Lower lobe of right lung (tissue), 2 donors: ENCODE measurements at places on chromosomes 1 and 21. TPM values are rescaled to one million over a fixed set of nuclear protein-coding genes. Genes with fewer than 3 reads are reported as not detected.
A peak's percentile ranks its signal among the peaks of the same experiment; 100 is the strongest.

DNA sequence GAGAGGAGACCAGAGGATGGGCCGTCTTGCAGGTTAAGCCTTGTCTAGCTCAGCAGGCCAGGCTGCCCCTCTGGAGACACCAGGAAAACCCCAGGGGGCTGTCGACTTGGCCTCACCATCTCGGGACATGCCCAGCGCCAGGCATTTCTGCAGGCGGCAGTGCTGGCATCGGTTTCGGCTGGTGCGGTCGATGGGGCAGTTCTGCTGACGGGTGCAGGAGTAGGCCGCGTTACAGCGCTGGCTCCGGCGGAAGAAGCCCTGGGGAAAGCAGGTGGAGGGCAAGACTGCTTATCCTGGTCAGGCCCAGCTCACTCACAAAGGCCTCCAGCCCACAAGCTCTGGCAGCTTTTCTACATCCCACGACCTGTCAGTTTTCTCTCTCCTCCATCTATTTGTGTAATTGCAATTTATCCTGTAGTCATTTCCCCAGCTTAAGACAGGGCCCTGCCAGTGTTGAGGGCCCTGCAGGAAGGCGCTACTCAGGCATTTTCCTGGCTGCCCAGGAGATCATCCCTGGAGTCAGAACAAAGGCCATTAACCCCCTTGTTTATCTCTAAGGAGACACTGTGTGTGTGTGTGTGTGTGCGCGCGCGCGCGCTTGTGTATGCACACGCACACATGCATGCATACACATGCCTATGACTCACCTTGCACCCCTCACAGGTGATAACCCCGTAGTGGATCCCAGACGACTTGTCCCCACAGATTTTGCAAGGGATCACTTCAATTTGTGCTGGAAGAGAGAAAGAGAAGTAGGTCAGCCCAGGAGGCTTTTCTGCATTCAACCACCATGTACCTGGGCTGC lies 11.5 kb upstream of the LINGO4 start:
- no peak for DNase-seq

DNA sequence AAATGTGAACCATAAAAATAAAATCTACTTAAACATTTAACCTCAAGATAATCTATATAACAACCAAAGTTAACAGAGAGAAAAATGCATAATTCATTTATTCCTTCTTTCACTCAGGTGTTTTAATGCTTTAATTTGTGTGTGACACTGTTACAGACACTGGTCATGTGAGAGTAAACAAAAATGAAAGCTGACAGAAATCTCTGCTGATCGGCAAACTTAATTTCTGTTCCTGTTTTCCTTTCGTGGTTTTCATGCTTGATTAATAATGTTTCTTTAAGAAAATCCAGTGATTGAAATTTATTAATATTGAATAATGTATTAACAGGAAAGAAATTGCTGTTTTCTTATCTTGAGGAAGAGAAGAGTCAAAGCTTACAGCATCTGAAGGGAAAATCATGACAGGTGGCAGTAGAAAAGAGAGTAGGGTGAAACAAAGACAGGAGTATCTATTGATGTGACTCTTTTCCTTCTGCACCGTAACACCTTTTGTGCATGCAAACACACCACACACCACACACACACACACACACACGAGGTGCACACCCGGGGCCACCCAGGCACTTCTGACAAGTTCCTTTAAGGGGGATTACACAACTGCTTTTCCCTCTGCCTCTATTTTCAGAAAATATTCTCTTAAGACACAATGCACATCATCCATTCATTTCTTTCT lies 1.6 kb downstream of the OR2AK2 start:
- DNase-seq, result no peak

- DNase-seq, result peak; percentile 66
These were observed 8.2 kb upstream of the MYOM3 start for GRCh38 chr1:24119859-24120756.

- no peak for DNase-seq
These were observed 6.5 kb downstream of the ARHGAP29 start for GRCh38 chr1:94230920-94231319.

The HMCN1 gene
- total RNA-seq, result 28.0 TPM

The KLHL17 gene
- total RNA-seq, result 17.0 TPM
